AG04450 (cell line): ENCODE measurements at places on chromosomes 1 and 21. TPM values are rescaled to one million over a fixed set of nuclear protein-coding genes. Genes with fewer than 3 reads are reported as not detected.

GRCh38 chr21:36904093-36904666 lies 62.3 kb downstream of the HLCS start:
- no peak for DNase-seq

GRCh38 chr1:47323599-47324031 lies 9.7 kb upstream of the STIL start:
- DNase-seq: no peak

DNA sequence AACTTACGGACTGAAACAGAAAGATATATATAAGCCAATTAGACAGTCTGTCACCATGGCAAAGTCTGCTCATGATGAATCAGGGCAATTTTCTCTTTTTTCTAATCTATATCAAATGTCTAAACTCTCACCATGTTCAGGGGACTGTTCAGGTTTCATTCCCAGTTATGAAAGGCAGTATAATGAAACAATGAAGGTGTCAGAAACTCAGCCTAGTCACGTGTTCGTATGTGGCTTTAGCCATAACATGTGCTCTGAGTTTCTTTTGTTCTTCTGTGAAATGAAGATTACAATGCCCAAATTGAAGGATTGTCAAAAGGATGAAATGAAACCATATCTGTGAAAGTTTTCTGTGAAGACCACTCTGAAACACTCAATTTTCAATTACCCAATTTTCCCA lies 392.9 kb downstream of the DSCAM start:
- no peak for DNase-seq

The CR2 gene
- polyA plus RNA-seq: not detected in 2 replicates

The TNFRSF14 gene
- polyA plus RNA-seq: 5.4 and 7.9 TPM in 2 replicates

GRCh38 chr1:93441589-93441988 lies 6.3 kb upstream of the FNBP1L start:
- no peak for DNase-seq

- DNase-seq: no peak
Observed at GRCh38 chr21:37088186-37088735, 15.2 kb downstream of the TTC3 start.

The SYPL2 gene
- polyA plus RNA-seq: 0.26 and 0.40 TPM in 2 replicates

The PRKACB gene
- polyA plus RNA-seq: 25.2 and 33.4 TPM in 2 replicates

The MRPL55 gene
- 33.4 and 52.9 TPM in 2 replicates for polyA plus RNA-seq
